ENCODE measurements at places on chromosomes 13 and 19.

DNA sequence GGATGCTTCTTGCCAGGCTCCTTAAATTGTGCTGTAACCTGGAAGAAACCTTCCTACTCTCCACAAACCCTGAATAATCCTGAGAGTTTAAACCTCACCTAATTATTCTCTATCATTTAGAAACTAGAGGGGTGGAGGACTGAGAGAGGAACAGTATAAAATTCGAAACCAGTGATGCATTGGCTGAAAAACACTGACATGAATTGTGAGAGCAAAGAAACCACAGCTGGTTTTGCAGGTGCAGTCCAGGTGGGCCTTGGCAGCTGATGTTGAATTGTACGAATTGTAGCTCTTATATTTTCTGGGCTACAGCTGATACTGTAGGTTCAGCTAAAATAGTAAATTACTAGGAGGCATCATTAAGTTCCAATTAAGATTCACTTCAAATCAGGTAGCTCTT, 227.0 kb upstream of the SLITRK5 start:
- DNase-seq: no peak

DNA sequence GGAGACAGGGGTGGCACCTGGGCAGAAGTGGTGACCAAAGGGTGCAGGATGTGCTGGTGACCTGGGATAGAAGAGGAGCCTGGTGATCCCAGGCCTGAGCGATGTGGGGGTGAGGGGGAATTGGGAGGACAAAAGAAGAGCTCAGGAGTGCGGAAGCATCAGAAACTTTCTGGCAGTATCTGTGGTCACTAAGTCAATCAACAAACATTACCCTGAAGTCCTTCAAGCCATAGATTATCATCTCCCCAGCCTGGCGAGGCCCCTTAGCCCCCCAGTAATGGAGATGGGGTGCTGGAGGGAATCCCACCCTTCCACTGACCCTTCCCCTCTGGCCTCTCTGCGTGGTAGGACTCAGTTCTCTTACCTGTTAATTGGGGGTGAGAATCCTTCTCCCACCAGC, 10.5 kb downstream of the MEF2B start:
- DNase-seq: no peak

GRCh38 chr19:33000510-33000909, 28.5 kb downstream of the FAAP24 start:
- DNase-seq: no peak

DNA sequence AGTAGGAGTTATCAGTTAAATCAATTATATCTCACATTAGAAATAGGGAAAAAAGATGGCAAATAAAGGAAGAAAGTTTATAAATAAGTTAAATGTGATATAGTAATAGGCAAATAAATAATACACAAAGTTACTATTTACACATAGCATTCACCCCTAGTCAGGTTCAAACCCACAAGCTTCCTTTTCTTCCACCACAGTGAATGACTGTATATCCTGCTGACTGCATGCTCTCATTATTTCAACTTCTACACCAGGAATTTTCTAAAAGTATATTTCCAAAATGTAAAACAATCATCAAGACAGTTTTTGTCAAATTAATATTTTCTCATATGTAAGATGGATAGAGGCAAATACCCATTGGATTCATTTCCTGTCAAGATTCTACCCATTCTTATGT, 548.6 kb upstream of the SLITRK5 start:
- DNase-seq: no peak

DNA sequence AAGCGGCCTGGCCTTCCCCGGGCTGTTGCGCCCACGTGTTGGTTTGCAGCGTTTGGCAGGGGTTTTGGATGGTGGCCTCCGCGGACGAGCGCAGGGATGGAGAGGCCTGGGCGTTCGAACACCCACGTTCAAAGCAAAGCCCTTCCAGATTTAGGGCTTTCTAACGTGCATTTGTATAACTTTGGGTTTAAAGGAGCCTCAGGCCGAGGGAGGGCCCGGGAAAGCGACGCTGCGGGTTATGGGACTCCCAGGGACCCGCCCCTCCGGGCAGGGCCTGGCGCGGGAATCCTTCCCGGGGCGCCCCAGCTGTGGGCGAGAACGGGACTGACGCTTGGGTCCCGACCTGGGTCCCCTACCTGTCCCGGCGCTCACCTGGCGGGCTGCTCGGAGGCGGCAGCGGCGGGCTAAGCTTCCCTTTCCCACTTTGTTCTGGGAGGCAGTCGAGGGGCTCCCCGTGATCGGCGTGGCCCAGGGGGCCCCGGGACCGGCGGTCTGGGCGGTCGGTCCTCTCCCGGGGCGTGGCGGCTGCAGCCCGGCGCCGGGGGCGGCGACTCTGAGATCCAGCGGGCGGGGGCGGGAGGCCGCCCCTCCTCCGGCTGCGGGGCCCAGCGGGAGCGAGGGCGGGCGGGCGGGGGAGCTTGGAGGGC, at the start of gene FBXO17:
TSS of gene FBXO17 (minus strand) at position 529 of the 647 bp plus-strand sequence. CDS start 25,423 bp downstream, outside the sequence.
- no peak for DNase-seq

DNA sequence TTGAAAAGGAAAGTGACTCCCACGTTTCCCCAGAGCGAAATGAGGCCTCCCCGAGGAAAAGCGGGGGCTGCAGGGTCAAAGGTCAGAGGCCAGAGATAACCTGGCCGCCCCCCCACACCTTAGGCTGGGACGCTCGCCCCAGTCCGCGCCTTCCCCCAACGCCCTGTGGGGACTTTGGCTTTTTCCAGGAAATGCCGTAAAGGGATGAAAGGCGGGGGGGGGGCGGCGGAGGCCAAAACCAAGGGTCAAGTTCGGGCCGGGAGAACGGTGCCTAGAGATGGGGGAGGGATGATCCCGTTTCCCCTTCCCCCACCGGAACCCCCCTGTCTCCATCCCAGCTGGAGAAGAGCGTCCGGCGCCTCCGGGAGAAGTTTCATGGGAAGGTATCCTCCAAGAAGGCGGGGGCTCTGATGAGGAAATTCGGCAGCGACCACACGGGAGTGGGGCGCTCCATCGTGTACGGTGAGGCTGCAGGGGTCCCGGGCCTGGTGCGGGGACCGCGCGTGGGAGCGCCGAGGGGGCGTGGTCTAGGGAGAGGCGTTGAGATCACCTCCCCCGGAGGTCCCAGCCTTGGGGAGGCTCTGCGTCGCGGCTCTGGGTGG, 575 bp downstream of the SHFL start:
- DNase-seq: no peak

- no peak for DNase-seq
Measured at GRCh38 chr13:76466043-76466442, 420.2 kb downstream of the KCTD12 start.

- no peak for DNase-seq
Measured at GRCh38 chr13:80530191-80530590, 189.3 kb upstream of the SPRY2 start.

- no peak for DNase-seq
Measured at GRCh38 chr19:10780368-10780767, 55.6 kb downstream of the TMED1 start.

GRCh38 chr13:108182652-108183051, 32.7 kb downstream of the LIG4 start:
- no peak for DNase-seq

GRCh38 chr19:35247526-35248309, 1.1 kb upstream of the LSR start:
- no peak for DNase-seq

- DNase-seq: no peak
Measured at GRCh38 chr13:73952648-73953047, 181.6 kb downstream of the KLF12 start.

DNA sequence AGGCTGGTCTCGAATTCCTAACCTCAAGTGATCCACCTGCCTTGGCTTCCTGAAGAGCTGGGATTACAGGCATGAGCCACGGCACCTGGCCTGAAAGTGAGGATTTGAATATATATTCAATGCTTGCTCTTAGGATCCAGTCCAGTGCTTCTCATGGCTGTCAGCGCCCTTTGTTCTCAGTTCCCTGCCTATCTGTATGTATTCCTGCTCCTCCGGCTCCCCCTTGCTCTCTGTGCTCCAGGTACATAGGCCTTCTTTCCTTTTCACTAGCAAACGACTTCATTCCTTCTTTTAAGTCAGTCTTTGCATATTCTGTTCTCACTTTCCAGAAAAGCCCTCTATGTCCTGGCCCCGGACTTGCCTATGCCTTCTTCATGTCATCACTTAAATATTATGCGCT, 232.8 kb downstream of the DACH1 start:
- DNase-seq: no peak

DNA sequence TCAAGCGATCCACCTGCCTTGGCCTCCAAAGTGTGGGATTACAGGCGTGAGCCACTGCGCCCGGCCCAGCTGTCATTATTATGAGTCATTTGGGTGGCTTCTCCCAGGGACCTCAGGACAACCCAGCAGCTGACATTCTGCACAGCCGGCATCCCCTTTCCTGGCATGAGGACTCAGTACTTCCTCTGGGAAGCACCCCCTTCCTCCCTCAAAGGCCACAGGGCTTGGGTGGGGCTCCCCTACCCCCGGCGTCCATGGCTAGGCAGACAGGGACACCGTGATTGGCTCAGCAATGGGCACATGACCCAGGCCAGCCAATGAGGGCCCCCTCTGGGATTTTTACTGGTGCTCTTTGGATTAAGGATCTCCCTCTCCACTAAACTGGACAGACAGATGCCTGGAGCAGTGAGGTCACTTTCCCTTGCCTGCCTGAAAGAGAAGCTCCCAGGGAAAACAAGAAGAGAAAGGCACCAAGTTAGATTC, 6.0 kb downstream of the KANK2 start:
- no peak for DNase-seq

GRCh38 chr19:38977445-38978325, 2.1 kb upstream of the FBXO17 start:
- peak; percentile 72 for DNase-seq

- no peak for DNase-seq
Measured at GRCh38 chr19:47752440-47753211, 7.3 kb downstream of the NOP53 start.
